Activated CD4-positive, alpha-beta T cell treated with anti-CD3 and anti-CD28 coated beads for 36 hours (primary cell): ENCODE measurements at places on chromosomes 1 and 21. TPM values are rescaled to one million over a fixed set of nuclear protein-coding genes. Genes with fewer than 3 reads are reported as not detected.
A peak's percentile ranks its signal among the peaks of the same experiment; 100 is the strongest.

DNA sequence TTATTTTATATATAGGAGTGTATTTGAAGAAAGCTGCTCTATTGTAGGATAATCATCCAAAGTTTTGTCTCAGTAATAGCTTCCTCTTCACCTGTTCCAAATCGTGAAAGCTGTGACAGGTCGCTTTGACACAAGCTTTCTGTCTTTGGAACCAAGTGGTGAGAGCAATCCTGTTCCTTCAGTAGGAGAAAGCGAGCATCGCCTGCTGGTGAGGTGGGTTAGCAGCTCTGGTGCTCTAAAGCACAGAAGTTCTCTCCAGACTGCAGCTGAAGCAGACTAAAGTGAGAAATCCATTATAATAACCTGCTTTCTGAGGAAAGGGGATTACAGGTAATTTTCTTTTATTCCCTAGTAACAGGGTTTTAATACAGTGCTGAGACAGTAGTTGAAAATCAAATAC lies 803.8 kb downstream of the ADGRL2 start:
- no peak for DNase-seq
- no peaks in the 10 kb centered on the region for H3K4me1 ChIP-seq
- no peak overlapping the region for H3K27ac ChIP-seq
- H3K36me3 ChIP-seq, result no peaks in the 10 kb centered on the region

CHRM3 gene
- total RNA-seq, result 0.21 TPM

DNA sequence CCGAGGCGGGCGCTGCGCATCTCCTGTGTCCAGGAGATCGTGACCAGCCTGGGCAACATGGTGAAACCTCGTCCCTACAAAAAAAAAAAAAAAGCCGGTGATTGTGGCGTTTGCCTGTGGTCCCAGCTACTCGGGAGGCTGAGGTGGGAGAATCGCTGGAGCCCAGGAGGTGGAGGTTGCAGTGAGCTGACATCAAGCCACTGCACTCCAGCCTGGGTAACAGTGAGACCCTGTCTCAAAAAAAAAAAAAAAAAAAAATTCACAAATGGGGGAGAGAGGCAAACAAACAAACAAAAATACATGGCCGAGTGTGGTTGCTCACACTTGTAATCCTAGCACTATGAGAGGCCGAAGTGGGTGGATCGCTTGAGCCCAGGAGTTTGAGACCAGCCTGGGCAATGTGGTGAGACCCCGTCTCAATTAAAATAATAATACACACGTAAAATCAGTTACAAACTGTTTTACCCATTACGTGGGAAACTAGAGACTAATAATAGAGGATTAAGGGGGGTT lies 758 bp downstream of the TATDN3 start:
- peak overlapping the region; percentile 94 for H3K27ac ChIP-seq
- peak overlapping the region; percentile 99 for H3K4me3 ChIP-seq

DNA sequence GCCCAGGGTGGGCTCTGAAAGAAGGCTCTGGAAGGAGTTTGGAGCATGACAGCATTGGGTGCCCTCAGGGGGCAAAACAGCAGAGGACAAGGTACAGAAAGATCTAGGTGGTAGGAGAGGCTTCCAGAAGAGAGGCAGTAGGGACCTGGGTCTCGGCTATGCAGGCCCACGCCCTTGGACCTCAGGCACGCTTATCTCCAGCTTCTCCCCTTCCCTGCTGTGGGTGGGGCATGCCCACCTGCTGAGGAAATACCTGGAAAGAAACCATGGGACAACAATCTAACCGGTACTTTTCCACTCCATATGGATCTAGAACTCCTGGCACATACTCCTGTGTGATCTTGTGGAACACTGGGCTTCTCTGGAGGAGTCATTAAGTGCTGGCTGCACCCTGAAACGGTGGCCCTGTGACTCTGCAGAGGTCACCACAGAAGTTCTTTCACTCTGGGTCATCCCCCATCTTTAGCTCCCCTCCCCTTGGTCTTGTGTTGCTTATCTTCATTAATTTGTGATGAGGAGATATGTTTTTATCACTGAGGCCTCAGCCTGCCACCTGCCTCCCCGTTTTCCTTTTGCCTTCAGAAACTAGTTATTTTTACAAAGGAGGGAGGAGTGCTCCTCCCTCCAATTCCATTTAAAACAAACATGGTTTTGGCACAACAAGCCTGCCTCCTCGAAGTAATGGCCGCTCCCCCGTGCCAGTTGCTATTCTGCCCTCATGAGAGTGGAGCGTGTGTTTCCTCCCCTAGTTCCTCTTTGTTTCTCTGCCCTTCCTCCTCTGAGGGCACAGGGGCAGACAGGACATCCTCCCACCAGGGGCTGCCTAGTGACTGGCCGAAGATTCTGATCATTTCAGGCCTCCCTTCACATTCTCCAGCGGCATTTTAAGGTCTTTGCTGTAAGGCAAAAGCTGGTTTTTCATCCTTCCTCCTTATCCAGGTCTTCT lies 78.0 kb upstream of the ATP5PO start:
- DNase-seq, result no peak
- H3K27ac ChIP-seq, result no peak overlapping the region
- peaks cover 4% of the 10 kb centered on the region for H3K36me3 ChIP-seq
- no peak overlapping the region for H3K4me3 ChIP-seq
- no peaks in the 10 kb centered on the region for H3K27me3 ChIP-seq

- peaks cover 40% of the 10 kb centered on the region for H3K4me1 ChIP-seq
- peaks cover 33% of the 10 kb centered on the region for H3K36me3 ChIP-seq
- peak; percentile 68 for DNase-seq
- H3K27me3 ChIP-seq, result no peaks in the 10 kb centered on the region
- H3K4me3 ChIP-seq, result no peak overlapping the region
Measured at GRCh38 chr1:235329139-235329902, 951 bp downstream of the GGPS1 start.

DNA sequence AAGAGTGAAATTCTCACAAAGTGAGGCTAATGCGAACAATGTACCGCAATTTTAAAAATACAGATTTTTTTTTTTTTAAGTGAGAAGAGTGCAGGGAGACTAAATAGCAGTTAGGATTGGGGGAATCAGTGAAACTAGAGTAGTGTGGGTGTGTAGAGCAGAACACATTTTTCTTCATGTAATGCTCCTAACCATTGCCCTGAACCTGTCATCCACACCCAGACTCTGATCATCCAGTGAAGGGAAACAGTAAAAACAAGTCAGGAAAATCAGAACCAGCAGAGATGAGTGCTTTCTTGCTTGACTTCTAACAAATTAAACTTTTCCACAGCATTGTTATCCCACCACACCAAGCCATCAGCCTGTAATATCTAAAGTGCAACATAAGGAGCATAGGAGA lies 9.1 kb downstream of the CADM3 start:
- no peaks in the 10 kb centered on the region for H3K4me1 ChIP-seq
- no peaks in the 10 kb centered on the region for H3K36me3 ChIP-seq
- H3K27me3 ChIP-seq, result peaks cover 37% of the 10 kb centered on the region
- no peak overlapping the region for H3K4me3 ChIP-seq

GRCh38 chr1:243727503-243728203 lies 122.4 kb downstream of the AKT3 start:
- no peaks in the 10 kb centered on the region for H3K27me3 ChIP-seq
- peaks cover 29% of the 10 kb centered on the region for H3K4me1 ChIP-seq
- no peak overlapping the region for H3K4me3 ChIP-seq
- H3K36me3 ChIP-seq, result peaks cover 9% of the 10 kb centered on the region
- no peak for DNase-seq

DNA sequence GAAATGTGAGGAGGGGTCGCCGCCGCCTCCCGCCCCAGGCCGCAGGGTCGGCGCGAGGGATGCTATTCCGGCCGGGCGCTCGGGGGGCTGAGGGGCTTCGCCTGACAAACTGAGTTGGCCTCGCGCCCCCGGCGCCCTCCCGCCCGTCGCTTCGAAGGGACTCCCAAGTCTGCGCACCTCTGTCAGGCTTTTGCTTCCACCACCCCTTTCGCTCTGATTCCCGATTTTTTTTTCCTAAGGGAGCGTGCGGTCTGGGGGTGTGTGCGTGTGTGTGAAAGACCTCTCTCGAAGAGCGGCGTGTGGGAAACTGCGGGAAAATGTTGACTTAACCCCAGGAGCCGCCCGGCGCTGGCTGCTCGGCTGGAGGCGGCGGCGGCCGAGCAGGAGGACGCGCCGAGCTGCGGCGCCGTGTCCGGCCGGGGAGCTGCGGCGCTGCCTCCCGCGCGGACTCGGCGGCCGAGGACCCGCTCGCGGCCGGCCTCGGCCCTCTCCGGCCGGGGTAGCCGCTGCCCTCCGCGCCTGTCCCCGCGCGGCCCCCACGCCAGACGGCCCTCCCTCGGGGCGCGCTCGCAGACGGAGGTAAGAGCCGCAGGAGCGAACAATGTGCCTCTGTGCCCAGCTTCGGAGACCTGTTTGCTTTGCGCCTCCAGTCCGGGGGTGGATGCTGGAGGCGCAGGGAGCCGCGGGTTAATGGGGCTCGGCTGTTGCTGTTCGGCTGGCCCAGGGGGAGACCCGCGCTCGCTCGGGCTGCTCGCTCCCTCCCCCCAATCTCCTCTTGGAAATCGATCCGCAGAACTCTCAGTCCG lies 1.1 kb downstream of the ADGRL2 start:
- H3K27me3 ChIP-seq, result peaks cover 48% of the 10 kb centered on the region
- peak; percentile 10 for DNase-seq
- H3K4me3 ChIP-seq, result no peak overlapping the region
- no peak overlapping the region for H3K27ac ChIP-seq
- no peaks in the 10 kb centered on the region for H3K36me3 ChIP-seq

DNA sequence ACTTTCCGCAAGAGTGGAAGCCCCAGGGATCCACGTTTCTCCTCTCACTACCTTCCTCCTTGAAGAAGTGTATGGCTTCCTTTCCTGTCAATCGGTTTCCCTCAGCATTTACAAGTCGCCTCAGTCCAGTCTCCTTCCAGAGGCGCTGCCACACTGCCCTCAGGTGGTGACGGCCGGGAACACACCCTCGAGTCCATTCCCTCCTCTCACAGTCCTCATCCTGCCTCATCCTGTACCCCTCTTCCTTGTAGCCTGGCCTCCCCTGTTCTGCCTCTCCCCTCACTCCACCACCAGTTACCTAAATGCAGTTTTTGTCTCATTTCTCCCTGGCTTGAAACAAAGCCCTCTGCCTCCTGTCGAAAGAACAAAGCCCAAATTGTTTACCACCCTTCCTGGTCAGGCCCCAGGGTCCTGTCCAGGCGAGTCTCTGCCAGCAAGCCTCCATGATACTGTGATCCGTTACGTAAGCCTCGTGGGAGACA lies 23.2 kb upstream of the LSM10 start:
- no peak overlapping the region for H3K4me3 ChIP-seq
- H3K36me3 ChIP-seq, result no peaks in the 10 kb centered on the region
- no peaks in the 10 kb centered on the region for H3K27me3 ChIP-seq
- peak overlapping the region; percentile 91 for H3K27ac ChIP-seq
- peak; percentile 95 for DNase-seq
- H3K4me1 ChIP-seq, result peaks cover 17% of the 10 kb centered on the region

- H3K27ac ChIP-seq, result no peak overlapping the region
- H3K27me3 ChIP-seq, result no peaks in the 10 kb centered on the region
- H3K4me3 ChIP-seq, result no peak overlapping the region
- no peaks in the 10 kb centered on the region for H3K36me3 ChIP-seq
- H3K4me1 ChIP-seq, result no peaks in the 10 kb centered on the region
- DNase-seq, result no peak
Measured at GRCh38 chr1:196382383-196382782, 225.9 kb downstream of the KCNT2 start.

AQP10 gene
- not detected for total RNA-seq

DNA sequence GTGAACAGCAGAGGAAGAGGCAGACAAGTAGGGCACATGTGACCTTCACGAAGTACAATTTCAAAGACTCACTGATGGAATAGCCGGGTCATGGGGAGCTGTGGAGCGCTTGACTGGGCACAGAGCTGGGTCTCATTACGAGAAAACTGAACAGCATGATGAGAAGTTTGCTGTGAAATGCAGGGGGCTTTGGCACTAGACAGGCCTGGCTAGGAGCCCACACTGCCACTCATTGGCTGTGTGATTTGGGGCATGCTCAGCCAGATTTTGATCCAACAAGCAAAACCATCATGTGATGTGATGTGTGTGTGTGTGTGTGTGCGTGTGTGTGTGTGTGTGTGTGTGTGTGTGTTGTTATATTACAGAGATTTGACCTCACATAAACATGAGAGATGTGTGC lies 4.9 kb upstream of the IFNGR2 start:
- H3K36me3 ChIP-seq, result no peaks in the 10 kb centered on the region
- no peak for DNase-seq
- no peak overlapping the region for H3K27ac ChIP-seq
- no peak overlapping the region for H3K4me3 ChIP-seq
- H3K4me1 ChIP-seq, result no peaks in the 10 kb centered on the region

- no peak overlapping the region for H3K4me3 ChIP-seq
- peaks cover 2% of the 10 kb centered on the region for H3K27me3 ChIP-seq
- no peak overlapping the region for H3K27ac ChIP-seq
- H3K4me1 ChIP-seq, result no peaks in the 10 kb centered on the region
- DNase-seq, result no peak
Measured at GRCh38 chr1:221035662-221036153, 156.5 kb downstream of the HLX start.

GRCh38 chr1:66624412-66625060 lies 90.6 kb downstream of the SGIP1 start:
- DNase-seq, result no peak
- no peak overlapping the region for H3K4me3 ChIP-seq
- no peaks in the 10 kb centered on the region for H3K36me3 ChIP-seq
- peak overlapping the region; percentile 44 for H3K27ac ChIP-seq
- peaks cover 3% of the 10 kb centered on the region for H3K27me3 ChIP-seq

PCSK9 gene
- not detected for total RNA-seq

NVL gene
- 34.2 TPM for total RNA-seq
